ENCODE measurements at places on chromosomes 5 and 9.

DNA sequence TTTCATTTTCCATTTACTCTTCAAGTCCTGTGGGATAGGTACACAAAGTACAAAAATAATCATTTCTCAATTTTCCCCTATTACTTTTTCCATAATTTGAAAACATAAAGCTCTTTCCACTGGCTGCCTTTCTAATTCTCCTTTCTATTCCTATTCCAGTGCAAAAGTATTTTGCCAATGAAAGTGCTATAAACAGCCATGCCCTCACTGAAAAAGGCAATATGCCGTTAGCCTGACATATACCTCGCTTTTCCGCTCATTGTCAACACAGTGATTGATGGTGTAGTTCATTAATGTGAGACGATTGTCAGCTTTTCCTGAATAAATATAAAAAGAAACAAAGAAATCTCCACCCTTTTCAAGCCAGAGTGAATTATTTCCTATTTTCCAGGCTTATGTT is 97.5 kb downstream of the EBF1 start:
- DNase-seq = no peak

- DNase-seq = no peak
These were observed 1642.7 kb upstream of the WWC1 start for GRCh38 chr5:166648736-166649135.

- peak; percentile 62 for DNase-seq
These were observed 51.3 kb upstream of the GOLPH3 start for GRCh38 chr5:32225445-32225844.

GRCh38 chr9:13128266-13128860 is 151.1 kb downstream of the MPDZ start:
- peak; percentile 6 for DNase-seq

DNA sequence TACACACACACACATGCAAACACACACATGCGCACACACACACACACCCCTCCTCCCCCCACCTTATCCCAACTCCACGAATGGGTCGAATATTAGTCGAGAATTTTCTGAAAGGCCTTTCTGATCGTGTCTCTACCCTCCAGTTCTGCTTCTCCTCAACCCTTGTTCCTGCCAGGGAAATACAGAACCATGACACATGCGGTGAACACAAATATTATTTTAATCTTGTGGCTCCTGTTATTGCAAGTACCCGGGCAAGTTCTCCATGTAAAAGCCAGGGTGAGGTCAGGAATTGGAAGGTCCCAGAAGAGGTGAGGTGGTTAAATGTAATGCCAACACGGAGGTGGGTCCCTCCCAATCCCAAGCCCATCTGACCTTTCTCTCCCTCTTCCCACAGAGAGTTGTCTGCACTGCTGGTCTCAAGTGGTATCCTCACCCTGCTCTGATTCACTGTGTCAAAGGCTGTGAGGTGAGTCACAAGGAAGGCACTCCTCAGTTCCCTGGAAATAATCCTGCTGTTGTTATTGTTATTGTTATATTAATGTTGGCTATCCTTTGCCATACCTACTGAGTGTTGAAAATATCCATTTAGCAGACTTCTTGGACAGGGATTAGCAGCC is 223.7 kb downstream of the PAPPA start:
- peak; percentile 87 for DNase-seq

DNA sequence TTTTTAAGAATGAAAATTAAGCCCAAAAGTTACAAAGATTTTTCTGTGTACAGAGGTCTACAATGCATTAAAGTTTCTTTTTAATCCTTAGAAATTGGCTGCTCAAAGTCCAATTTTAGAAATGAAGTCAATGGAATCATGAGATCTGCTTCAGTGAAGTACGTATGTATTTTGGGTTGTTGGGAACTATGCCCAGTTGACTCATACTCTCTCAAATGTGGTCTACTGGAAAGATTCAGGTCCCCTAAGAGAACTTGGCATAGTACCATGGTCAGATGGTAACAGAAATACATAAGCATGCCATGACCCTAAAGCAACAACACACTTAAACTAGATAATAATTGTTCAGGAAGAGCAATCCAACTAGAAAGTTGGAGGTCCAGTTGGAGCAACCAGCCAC is 23.0 kb downstream of the FBLL1 start:
- peak; percentile 61 for DNase-seq

DNA sequence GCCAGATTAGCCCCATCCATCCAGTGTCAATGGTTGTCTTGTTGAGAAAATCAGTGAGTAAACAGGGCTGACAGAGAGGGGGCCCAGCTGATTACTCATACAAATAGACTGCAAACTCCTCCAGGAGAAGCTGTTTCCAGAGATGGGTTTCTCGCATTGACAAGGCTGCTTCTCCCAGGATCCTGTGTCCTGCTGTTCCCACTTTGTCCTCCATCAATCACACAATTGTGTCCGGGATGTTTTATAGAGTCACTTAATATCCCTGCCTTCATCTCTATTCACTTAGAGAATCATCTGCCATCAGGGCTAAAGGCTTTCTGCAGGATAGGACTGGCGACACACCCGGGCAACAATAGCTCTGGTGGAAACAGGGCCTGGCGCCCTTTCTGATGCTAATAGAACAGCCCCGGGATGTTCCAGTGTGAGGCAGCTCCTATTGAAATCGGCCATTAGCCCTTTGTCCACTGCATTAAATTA is 71.7 kb upstream of the TBCA start:
- no peak for DNase-seq

DNA sequence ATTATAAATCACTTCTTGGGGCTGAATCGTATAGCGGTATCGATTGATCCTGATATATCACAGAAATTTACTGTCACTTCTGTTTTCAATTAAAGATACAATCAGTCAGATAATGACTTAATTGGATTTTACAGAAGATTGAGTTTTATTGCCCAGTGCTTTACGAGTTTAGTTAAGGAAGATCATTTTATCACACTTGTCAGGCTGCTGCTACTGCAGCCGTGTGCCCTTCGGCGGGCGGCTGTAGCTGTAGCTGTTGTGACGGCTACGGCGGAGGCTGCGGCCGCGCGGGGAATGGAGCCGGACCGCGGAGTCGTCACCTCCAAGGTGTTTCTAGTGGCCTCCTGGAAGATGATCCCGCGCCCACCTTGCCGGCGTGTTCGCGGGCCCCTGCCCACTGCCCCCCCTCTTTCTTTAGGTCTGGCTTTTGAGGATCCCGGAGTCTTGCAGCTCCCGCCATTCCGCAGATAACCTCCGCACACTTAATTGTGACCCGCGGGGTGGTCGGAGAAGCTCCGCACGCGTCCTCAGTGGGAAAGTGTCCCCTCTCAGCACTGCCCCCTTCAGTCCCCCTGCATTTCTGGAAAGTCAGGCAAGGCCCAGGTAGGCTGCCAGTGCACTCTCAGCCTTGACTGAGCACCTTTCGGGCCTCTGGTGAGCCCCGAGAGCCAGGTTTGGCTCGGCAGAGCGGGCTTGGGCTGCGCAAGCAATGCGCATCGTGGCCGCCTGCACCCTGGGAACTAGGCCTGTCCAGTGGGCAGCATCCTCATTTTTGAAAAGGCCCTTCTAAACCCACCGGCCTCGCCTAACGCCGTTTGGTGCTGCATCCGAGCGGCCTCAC is 6.9 kb upstream of the DMRT3 start:
- DNase-seq = no peak

DNA sequence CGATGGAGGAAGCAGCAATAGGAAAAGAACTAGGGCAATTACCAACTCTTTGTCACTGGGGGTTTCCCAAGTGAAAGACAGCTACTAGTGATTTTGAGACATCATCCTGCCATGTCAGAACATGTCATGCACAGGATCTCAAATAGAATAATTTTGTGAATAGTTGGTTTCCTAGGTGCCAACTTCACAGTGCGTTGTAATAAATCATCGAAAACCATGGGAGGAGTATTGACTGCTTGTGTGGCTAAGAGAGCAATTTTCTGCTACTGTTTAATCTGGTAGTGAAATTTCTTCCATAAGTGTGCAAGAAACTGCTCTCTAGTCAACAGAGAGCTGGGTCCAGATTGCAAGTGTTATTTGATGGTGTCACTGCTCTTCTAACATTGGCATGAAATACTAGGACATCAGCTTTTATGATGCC is 168.6 kb downstream of the NNT start:
- DNase-seq = no peak

DNA sequence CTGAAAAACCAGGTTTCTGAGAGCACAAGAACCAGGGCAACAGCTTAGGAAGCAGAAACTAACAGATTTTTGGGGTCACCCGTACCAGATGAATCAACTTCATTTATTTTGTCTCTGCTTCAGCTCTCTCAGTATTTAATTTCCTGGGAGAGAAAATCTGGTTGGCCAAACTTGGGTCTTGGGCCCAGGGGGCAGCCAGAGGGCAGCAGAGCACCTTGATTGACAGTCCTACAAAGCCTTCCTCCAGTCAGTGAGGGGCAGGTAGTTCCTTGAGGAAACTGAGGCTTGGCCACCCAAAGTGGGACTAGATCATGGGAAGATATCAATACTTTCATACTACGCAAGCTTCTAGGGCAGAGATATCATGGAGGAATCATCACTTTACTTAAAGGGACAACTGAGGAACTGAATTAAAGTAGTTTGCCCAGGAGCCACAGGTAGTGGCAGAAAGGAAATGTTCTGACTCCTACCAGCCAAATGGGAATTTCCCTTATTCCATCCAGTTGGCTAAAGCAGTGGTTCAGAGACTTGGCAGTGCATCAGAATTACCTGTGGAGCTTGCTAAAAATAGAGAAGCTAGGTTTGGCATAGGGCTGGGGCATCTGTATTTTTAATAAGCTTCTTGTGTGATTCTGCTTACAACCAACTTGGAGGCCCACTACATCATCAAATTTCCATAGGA is 21.5 kb upstream of the ARHGAP26 start:
- no peak for DNase-seq

DNA sequence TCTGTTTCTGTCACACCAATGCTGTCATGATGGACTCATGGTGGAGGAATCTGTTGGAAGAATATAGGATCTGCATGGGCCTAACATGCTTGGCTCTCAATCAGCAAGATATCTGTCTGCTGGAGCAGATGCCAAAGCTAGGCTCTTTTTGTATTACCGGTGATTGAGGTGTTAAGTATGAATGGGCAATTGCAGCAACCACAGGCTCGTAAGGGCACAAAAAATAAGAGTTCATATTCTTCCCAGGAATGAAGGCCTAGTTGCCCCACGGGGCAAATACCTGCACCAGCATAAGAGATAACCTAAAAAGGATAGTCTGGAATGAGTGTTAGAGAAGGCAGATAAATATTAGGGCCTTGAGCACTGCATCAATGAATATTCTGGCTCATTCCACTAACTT is 679.5 kb upstream of the COX7C start:
- DNase-seq = no peak

- no peak for DNase-seq
These were observed 115.2 kb downstream of the SIL1 start for GRCh38 chr5:139082813-139083498.

GRCh38 chr5:32339198-32339597 is 26.5 kb upstream of the MTMR12 start:
- no peak for DNase-seq

- DNase-seq = peak; percentile 99
These were observed 534.5 kb downstream of the BNC2 start for GRCh38 chr9:16335788-16336580.

- peak; percentile 14 for DNase-seq
These were observed 53.4 kb upstream of the SUB1 start for GRCh38 chr5:32531885-32532520.
